ENCODE measurements at places on chromosomes 11 and 22.

GRCh38 chr22:32607086-32607485, 132.5 kb downstream of the FBXO7 start:
- DNase-seq = no peak

GRCh38 chr11:82082976-82083375, 650.7 kb downstream of the FAM181B start:
- no peak for DNase-seq

- no peak for DNase-seq
These were observed 4.5 kb downstream of the DBX1 start for GRCh38 chr11:20155683-20156279.

GRCh38 chr11:97622795-97623194, 1233.0 kb downstream of the JRKL start:
- no peak for DNase-seq

DNA sequence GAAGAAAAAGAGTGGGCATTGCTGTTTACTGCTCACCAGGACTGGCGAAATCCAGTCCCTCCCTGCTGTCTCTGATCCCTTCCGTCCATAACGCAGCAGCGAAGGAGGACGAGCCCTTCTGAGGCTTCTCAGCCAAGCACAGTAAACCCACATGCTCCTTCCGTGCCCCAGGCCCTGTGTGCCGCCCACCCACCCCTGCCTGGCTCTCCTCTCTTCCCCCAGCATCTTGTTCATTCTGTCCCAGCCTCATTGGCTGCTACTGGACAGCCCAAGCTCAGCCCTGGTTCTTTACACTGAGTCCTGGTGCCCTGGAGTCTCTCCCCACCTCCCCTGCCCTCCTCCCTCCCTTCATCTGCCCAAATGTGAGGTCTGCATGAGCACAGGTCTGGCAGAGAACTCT, 559.7 kb downstream of the BRD1 start:
- no peak for DNase-seq

GRCh38 chr11:15742626-15743519, 613.5 kb downstream of the SOX6 start:
- DNase-seq = peak; percentile 83

- no peak for DNase-seq
These were observed 68.4 kb downstream of the TBC1D22A start for GRCh38 chr22:46830841-46831240.

GRCh38 chr22:28938286-28938833, 55.0 kb downstream of the ZNRF3 start:
- no peak for DNase-seq

DNA sequence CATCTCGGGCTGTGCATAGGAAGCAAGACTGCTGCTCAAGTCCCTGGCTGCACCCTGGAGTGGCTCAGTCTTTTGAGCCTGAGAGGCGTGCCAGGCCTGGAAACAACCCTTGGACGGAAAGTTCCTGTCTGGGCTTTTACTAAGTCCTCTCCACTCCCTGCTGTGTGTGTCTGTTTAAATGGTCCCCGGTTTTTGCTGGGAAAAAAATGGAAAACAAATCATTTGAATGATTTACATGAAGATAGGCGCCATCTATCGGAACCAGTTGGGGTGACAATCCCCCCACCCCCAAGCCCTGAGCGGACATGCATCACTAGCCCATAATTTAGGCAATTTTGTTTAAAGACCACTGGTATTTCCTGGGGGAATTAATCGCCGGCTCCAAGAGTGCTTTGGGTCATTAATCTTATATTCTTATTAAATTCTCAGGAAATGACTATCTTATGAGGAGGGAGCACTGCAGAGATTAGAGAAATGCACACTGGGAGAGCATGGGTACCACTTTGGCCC, 2.7 kb upstream of the GAB2 start:
- peak; percentile 34 for DNase-seq

- DNase-seq = no peak
These were observed 12.8 kb downstream of the PACSIN2 start for GRCh38 chr22:43002202-43002586.

GRCh38 chr11:8790968-8791367, 108.4 kb downstream of the RPL27A start:
- no peak for DNase-seq

- DNase-seq = no peak
These were observed 37.4 kb downstream of the SCUBE1 start for GRCh38 chr22:43305806-43306205.

- no peak for DNase-seq
These were observed 7.4 kb downstream of the SMPD1 start for GRCh38 chr11:6397636-6398035.

- no peak for DNase-seq
These were observed 73.1 kb upstream of the ARHGAP32 start for GRCh38 chr11:129265125-129265788.

- no peak for DNase-seq
These were observed 19.5 kb upstream of the TPH1 start for GRCh38 chr11:18065572-18065971.
